ENCODE measurements at places on chromosomes 11 and 22.

- no peak for DNase-seq
These were observed 104.1 kb downstream of the PKNOX2 start for GRCh38 chr11:125268611-125269010.

- DNase-seq, result no peak
These were observed 10.0 kb downstream of the RNH1 start for GRCh38 chr11:496834-497564.

DNA sequence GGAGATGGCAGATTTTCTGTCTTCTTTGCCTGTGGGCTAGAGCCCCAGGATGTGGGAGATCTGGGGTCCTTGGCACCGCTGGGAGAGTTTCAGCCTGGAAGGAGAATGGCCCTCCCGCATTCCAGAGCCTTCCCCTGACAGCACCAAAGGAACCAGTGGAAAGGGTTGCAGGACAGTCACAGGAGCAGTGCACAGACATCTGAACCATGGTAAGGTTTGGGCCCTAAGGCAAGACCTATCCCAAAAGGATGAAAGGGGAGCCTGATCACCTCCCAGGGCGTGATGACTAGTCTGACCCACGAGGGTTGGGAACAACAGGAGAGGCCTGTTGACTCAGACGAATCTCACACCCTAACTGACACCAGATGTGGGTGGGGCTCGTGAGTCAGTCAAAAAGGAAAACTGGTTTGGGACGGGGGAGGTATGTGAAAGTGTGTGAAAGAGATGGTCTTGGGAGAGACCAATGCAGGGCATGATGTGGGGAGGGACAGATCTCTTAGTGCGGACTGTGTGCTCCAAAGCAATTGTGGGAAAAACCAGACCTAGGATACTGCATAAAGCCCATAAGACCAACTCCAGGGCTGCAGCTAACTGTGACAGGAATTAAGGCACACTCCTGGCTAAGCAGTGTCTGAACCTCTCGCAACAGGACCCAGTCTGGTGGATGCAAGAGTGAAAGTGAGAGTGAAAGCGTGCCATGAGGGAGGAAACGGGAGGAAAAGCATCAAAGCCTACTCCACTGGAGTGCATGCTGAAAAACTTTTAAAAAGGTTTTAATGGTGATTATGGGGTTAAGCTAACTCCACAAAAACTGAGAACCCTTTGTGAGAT lies 39.1 kb upstream of the GLYAT start:
- no peak for DNase-seq

- no peak for DNase-seq
These were observed 81.0 kb downstream of the SLC36A4 start for GRCh38 chr11:93116641-93117441.

DNA sequence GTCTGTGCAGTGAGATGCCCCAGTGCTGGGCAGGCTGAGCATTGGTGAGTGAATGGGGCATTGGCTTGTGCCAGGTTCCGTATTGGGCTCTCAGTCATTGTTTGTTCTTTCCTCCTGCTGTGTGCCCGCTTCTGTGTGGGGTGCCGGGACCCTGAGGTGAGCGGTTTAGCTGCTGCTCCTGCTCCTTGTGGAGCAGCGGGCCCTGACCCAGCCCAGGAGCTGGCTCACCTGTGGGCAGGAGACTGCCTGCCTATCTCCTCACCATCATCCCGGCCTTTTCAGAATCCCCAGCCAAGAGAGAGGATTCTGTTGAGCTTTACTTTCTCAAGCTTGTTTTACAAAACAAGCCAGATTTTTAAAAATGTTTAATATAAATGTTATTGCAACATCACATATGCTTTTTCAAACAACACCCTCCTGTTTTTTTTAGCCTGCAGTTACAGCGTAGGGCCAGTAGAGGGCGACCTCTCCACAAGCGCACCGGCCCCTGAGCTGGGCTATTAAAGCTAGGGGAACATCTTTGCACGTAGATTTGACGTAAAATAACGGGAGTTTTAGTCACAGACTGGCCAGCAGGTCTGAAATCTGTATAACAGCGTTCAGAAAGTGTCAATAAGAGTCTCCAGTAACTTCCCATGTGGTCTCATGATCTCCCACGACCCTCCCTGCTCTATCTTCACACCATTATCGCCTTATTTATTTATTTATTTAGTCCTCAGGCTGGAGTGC lies 25.1 kb upstream of the RELT start:
- no peak for DNase-seq

DNA sequence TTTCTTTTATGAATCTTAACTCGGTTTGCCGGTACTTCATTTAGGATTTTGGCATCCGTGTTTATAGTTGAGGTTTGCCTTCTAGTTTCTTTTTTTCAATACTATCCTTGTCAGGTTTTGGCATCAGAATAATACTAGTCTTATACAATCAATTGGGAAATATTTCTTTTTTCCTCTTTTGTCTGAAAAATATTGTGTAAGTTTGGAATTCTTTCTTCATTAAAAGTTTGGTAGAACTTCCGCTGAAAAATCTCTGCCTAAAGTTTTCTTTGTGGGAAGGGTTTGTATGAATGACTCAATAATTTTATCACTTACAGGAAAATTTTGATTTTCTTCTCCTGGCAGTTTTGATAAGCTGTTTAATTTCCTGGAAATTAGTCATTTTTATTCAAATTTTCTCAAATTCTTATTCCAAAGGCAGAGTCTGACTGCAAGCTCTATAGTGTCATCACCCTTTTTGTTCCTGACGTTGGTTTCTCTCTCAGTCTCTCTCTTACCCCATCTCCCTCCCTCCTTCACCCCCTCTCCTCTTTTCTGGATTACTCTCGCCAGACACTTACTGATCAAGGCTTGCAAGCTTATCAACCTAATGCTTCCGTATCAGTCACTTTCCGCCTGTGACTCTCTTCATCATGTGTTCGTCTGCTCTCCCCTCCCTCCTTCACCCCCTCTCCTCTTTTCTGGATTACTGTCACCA lies 555.7 kb downstream of the TBC1D22A start:
- DNase-seq, result no peak

DNA sequence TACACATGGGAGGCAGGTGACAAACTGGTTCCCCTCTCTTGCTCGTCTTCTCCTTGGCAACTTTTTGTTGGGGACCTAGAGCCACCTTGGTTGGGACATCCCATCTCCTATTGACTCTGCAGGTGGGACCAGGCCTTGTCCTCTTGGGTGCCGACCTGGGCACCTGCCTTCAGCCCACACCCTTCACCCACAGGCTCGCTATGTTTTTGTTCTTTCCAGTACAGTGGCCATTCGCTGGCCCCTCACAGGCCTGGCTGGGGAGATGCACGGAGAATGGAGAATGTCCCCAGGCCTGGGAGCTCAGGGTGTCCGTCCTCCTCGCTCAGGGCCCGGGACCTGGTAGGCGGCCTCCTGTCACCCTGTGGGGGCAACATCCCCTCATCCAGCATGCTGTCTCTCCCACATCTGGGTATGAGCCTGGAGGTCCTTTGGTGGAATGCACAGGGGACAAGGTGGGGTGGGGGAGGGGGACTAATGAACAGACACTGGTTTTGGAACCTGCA lies 14.9 kb upstream of the OMP start:
- DNase-seq, result no peak

GRCh38 chr11:85663080-85663752 lies 1.7 kb downstream of the CREBZF start:
- DNase-seq, result no peak

Measured in vagina (tissue), 2 donors.